NCI-H1092 (cell line): ENCODE measurements at places on chromosomes 2 and 18.

GRCh38 chr18:69715191-69715795 lies 232.4 kb downstream of the CD226 start:
- no peak for DNase-seq

- DNase-seq: no peak
Measured at GRCh38 chr2:27832396-27832795, 57.8 kb downstream of the RBKS start.

DNA sequence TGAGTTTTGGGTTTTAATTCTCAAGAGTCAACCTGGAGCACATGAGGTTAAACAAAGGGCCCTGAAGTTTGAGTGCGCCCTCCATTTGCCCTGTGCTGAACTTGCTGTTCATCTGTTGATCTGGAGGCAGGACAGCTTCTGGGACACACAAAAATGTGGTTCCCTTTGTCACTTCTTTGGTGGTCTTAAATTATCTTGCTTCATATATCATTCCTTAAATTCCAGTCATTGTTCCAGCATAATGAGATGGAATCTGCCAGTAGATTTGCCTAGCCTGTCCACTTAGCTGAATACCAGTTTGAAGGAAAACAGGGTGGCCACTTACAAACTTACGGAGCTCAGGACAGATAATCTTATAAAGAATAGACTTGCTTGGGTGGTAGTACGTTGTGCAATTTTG lies 916 bp downstream of the CETN1 start:
- DNase-seq: no peak

DNA sequence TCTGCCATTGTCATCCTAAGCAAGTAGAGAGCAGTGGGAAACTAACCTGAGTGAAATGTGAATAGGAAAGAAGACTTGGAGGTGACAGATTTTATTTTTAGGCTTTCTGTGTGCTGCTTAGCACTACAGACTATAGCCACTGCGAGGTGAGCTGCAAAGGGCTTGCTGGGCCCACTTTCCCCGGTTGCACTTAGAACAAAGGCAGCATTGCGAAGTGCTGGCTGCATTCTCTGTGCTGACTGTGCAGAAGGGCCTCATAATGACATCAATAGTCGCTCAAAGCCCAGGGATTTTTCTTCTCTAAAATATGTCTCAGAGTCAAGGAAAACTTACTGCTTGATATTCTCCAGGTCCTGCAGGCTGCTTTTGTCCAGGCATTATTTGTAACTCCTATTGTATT lies 592.1 kb downstream of the TDRD15 start:
- DNase-seq: no peak
